ENCODE measurements at places on chromosomes 12 and 14. TPM values are rescaled to one million over a fixed set of nuclear protein-coding genes. Genes with fewer than 3 reads are reported as not detected.

Gene KRT82
- not detected for total RNA-seq

- no peak overlapping the region for H3K27ac ChIP-seq
- no peak for DNase-seq
- H3K4me3 ChIP-seq: no peak overlapping the region
- H3K36me3 ChIP-seq: no peaks in the 10 kb centered on the region
These were observed 3.5 kb upstream of the KLRD1 start for GRCh38 chr12:10304161-10304574.

- H3K36me3 ChIP-seq: no peaks in the 10 kb centered on the region
- no peaks in the 10 kb centered on the region for H3K27me3 ChIP-seq
- DNase-seq: no peak
These were observed 121.7 kb upstream of the FUT8 start for GRCh38 chr14:65290830-65291229.

- peaks cover 5% of the 10 kb centered on the region for H3K36me3 ChIP-seq
- H3K27me3 ChIP-seq: no peaks in the 10 kb centered on the region
- H3K4me3 ChIP-seq: no peak overlapping the region
- no peaks in the 10 kb centered on the region for H3K4me1 ChIP-seq
These were observed 23.4 kb downstream of the COQ6 start for GRCh38 chr14:73973497-73973896.

GRCh38 chr12:100199347-100200149 lies 1.1 kb upstream of the ACTR6 start:
- peak overlapping the region; percentile 45 for H3K4me3 ChIP-seq
- peak; percentile 92 for DNase-seq
- no peaks in the 10 kb centered on the region for H3K4me1 ChIP-seq
- H3K27me3 ChIP-seq: no peaks in the 10 kb centered on the region
- H3K27ac ChIP-seq: peak overlapping the region; percentile 44

- H3K27me3 ChIP-seq: no peaks in the 10 kb centered on the region
- no peak for DNase-seq
- H3K36me3 ChIP-seq: no peaks in the 10 kb centered on the region
- H3K4me3 ChIP-seq: no peak overlapping the region
- H3K27ac ChIP-seq: no peak overlapping the region
These were observed 898.1 kb downstream of the GALC start for GRCh38 chr14:87094913-87095312.

Gene SLC39A9
- 44.3 TPM for total RNA-seq

Gene SAMD15
- 0.42 TPM for total RNA-seq

GRCh38 chr12:58678753-58679152 lies 241.6 kb downstream of the LRIG3 start:
- no peaks in the 10 kb centered on the region for H3K4me1 ChIP-seq
- no peak overlapping the region for H3K27ac ChIP-seq
- H3K27me3 ChIP-seq: no peaks in the 10 kb centered on the region
- no peaks in the 10 kb centered on the region for H3K36me3 ChIP-seq

DNA sequence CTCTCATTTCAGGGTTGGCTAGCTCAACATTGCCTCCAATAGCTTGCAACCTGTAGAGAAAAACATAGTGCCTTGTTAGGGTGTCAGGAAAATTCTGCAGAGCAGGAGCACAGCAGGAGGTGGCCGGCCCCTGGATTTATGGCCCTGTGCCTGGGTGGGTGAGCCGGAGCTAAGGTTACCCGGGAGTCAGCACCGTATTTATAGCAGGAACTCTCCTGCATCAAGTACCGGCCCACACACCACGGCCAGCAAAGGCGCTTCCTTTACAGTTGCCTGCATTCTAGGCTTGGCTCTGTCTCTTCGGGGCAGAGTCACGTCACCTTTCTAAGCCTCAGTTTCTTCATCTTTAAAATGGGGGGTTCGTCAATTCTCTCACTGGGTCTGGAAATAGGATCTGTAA lies 52.8 kb upstream of the EML1 start:
- H3K27me3 ChIP-seq: no peaks in the 10 kb centered on the region
- H3K4me1 ChIP-seq: no peaks in the 10 kb centered on the region
- no peak for DNase-seq
- no peaks in the 10 kb centered on the region for H3K36me3 ChIP-seq
- H3K4me3 ChIP-seq: no peak overlapping the region
- H3K27ac ChIP-seq: no peak overlapping the region

Data from aorta (tissue), 5 donors.